ENCODE measurements at places on chromosomes 1 and 21.

DNA sequence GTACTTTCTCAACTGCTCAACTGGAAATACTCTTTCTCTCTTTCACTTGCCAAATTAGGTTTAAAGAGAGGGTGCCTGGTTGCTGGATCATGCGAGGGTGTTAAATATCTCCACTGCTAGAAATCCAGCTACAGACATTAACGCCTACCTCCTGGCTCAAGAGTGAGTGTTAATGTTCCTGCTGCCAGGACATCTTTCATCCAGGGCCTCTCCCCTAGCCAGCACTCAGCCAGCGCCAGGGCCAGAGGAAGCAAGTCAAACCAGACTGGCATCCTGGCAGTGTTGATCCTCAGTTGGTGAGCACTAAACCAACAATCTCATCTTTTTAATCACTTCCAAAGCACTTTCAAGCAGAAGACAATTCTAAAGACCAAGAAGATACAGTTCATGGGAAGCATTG is 92.9 kb upstream of the BARHL2 start:
- no peak for DNase-seq

- DNase-seq = no peak
Observed at GRCh38 chr1:3364551-3364950, 89.9 kb upstream of the ARHGEF16 start.

DNA sequence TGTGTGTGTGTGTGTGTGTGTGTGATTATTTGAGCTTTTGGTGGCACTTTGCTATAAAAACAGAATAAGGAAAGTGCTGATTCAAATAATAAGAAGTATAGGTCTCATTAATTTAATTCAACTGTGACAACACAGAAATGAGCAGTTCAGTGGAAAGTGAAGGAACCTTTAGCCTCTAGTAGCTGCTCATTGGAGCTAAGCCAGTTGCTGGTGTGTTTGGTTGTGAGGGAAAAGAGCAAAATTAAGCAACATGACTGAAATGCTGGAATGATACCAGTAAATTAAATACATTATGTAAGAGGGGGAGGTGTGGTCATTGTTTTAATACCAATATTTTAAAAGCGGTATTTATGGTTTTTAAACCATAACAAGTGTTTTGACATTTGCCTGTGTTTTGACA is 55.2 kb downstream of the KIAA0040 start:
- no peak for DNase-seq

DNA sequence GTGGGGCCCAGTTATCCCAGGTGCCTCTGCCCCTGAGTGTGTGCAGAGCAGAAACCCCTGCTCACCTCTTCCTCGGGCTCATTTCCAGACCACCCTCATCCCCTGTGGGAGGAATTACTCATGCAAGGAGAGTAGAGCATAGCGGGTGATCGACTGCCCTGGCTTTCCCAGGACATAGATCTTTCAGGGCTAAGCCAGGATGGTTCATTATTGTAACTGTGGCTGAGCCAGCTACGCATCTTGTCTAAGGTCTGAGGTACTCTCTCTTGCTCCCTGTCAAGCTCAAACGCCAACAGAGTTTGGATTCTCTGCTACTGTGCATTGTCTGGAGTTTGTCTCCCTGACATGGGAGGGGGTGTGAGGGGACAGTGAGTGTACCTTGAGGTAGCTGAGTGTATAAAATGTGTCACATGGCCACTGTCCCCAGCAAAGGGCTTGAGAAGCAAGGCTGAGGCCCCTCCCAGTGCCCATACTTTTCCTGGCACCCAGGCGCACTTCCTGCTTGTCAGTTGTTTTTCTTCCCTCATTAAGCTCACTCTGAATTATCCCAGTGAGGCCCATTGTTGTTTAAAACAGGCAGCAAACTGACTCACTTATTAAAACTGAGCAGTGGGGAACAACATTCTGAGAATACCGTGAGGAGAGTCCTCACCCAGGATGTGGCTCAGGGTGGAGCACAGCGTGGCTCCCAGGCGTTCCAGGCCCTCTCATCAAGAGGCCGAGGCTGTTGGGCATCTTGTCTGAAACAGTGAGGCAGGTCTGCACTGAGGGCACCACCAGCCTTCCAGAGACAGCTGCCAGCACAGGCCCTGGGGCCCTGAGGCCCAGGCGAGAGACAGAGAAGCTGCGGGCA is 92.9 kb downstream of the LAMC2 start:
- DNase-seq = no peak

DNA sequence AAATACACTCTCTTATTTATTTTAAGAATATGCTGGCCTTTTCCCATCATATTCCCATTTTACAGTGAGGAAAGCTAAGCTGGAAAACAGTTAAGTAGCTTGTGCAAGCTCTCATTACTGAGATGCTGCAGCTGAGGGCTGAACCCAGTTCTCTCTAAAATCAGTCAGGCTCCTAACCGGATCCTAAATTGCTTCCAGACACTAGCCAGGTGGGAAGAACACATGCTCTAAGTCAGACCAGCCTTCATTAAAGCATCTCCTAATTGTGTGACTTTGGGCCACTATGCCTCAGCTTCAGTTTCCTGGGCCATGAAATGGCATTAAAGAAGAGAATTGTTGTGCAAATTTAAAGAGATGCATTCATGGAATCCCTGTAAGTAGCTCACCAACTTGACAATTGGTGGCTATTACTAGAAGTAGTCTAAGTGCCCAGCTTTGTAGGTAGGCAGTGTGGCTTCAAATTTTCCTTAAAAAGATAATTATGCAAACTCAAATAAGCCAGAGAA is 228.4 kb downstream of the DAB1 start:
- no peak for DNase-seq
